ENCODE measurements at places on chromosomes 3 and 15. TPM values are rescaled to one million over a fixed set of nuclear protein-coding genes. Genes with fewer than 3 reads are reported as not detected.

FEM1B gene
- 57.7 TPM for total RNA-seq

GRCh38 chr3:77412584-77412983 is 372.7 kb downstream of the ROBO2 start:
- no peak for DNase-seq

DNA sequence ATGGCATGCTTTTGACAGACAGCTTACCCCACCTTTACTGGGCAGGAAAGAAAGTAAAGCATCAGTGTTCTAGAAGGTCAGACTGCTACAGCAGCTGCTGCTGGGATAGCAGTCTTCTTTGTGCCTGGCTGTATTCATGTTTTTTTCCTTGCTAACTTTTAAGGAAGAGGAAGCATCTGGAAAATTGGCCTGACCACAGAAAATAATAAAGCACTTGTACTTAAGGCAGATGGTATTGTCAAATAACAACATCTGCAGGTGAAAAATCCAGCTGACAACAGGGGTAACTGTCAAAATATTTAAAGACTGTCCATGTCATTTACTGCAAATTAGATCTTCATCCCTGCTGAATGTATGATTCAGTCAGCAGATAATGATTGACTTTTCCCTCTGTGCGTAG is 229.0 kb downstream of the OXSM start:
- DNase-seq: no peak

- no peak for DNase-seq
Observed at GRCh38 chr3:105495021-105495420, 128.3 kb downstream of the ALCAM start.

DNA sequence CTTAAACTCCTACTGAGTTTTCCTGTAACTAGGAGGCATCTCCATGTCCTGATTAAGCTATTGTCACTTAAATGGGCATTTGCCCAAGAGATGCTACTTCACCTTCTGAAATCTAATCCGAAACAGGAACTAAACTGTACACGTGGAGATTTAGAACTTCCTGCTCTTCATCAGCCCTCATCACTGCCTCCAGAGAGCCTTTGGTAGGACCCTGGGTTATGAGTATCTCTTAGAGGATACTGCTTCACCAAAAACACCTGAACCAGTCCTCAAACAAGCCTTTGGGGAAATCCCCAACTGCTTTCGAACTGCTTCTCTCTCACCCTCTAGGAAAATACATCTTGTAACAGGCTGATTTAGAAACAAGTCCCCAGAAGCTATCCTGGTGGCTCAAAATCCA is 320.3 kb downstream of the GAP43 start:
- DNase-seq: no peak

DNA sequence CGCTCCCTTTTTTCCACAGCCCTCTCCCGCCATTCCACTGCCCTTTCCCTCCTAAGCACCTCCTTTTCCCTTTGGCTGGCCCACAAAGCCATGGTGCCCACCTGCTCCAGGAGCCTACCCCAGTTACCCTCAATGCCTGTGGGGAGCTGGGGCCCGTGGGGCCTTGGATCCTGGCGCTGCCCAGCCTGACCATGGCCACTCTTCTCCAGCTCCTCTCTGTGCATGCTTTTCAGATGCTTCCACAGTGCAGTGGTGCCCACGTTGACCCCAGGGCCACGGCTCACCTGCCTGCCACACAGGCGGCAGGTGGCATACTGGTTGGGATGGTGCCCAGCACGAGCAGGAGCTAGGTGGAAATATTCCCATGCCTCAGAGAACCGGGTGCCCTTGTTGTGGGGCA is 1.5 kb downstream of the ZBED2 start:
- DNase-seq: no peak

GRCh38 chr3:142542054-142542453 is 36.5 kb downstream of the ATR start:
- DNase-seq: no peak

DNA sequence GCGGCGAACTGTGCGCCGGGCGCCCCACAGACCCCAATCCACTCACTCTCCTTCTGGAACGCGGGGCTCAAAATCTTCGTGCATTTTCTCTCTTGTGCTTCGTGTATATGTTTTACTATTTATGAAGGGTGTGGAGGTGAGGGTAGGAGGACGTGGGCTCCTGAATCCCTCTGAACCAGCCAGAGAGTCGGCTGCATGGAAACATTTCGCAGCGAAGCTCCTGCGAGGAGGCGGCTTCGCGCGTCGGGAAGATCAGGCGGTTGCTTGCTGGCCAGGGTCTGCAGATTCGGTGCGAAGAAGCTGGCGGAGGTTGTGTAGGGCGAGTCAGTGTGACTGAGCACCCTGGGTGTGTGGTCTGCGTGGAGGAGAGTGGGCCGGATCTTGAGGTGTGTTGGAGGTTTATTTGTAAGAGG is 1.1 kb downstream of the CNTN4 start:
- peak; percentile 41 for DNase-seq

GRCh38 chr3:70308760-70309159 is 3.7 kb downstream of the MDFIC2 start:
- peak; percentile 26 for DNase-seq
